ENCODE measurements at places on chromosomes 11 and 22.

- DNase-seq, result no peak
These were observed 226.1 kb upstream of the NARS2 start for GRCh38 chr11:78800756-78801155.

GRCh38 chr22:29912605-29913398 lies 29.8 kb downstream of the MTMR3 start:
- no peak for DNase-seq

DNA sequence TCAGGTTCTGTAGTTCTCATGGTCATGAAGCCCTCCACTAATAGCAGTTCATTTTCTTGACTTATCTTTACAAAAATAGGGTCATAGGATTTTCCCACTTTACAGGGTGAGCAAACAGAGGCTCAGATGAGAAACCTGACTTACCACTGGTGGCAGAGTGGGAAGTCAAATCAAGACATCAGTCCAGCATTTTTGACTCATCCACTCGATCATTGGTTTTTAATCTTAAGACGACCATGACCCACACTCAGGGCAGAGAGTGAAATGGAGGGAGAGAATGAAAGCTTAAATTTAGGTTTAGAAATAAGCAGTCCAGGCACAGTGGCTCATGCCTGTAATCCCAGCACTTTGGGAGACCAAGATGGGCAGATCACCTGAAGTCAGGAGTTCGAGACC lies 42.1 kb downstream of the RTL6 start:
- no peak for DNase-seq

DNA sequence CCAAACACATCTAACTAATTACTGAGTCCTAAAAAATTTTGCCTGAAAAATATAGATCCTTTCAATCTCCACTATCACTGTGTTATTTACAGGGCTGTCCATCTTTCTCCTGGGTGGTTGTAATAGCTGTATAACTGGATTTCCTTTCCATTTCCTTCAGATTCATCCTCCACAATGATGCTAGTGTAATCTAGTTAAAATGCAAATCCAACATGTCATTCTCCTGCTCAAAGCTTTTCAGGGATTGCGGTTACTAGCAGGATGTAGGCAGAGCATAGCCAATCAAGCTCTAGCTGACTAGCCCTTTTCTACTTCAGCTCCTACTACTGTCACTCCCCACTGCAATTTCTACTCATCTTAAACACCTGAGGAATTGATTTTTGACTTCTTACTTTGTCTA lies 283.0 kb downstream of the RAB38 start:
- no peak for DNase-seq

GRCh38 chr11:76284161-76284560 lies 77.9 kb upstream of the WNT11 start:
- DNase-seq, result no peak

DNA sequence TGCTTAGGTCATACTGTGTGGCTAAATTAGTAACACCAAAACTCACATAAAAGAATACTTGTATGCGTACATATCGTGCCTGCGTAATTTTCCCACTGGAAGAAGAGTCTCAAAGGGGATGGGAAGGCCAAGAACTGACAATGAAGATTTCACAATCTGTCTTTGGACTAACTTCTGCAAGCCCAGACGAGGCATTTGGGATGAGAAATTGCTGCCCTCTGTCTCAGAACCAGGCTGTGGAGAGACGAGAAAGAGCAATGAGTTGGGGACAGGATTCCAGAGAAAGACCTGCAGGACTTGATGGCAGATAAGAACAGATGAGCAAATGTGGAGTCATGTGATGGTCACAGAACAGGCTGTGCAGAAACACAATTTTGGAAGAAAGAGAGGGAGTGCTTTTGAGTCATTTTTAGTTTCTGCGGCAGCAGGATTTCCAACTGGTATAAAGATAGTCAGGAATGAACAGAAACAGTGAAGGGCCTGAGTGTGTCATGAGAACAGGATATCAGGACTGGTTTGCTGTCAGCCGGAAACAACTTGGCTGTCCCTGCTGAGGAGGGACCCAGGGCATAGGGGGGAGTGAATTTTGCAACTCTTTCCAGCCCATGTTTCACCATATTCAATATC lies 82.7 kb upstream of the CTSC start:
- no peak for DNase-seq

DNA sequence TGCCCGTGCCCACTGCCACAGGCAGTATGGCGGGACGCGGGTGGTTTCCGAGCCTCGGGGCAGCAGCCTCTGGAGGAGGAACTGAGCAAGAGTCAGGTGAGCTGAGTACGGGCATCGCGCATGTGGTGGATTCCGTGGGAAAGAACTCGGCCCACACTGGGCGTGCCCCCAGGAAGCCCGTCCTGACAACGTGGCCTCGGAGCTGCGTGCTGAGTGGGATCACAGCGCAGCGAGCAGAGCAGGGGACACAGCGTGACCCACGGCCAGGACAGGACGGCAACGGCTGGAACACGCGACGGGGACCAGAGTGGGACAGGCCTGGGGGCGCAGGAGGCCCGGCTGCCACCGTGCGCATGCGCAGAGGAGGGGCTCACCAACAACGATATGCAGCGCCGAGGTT lies 36.8 kb downstream of the CERK start:
- DNase-seq, result no peak

DNA sequence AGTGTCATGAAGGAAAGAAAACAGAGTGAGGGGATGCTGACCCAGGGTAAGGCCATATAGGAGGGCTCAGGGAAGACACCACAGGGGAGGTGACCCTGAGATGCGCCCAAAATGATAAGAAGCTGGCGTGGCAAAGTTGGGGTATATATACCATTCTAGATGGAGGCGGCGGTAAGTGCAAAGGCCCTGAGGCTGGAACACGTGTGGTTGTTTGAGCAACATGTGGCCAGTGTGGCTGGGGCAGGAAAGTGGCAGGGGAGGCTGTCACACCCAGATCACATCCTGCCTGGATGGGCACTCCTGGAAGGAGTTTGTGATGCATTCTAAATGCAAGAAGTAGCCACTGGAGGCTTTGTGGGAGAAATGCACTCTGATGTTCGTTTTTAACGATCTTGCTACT lies 70.2 kb downstream of the CYTH4 start:
- no peak for DNase-seq

DNA sequence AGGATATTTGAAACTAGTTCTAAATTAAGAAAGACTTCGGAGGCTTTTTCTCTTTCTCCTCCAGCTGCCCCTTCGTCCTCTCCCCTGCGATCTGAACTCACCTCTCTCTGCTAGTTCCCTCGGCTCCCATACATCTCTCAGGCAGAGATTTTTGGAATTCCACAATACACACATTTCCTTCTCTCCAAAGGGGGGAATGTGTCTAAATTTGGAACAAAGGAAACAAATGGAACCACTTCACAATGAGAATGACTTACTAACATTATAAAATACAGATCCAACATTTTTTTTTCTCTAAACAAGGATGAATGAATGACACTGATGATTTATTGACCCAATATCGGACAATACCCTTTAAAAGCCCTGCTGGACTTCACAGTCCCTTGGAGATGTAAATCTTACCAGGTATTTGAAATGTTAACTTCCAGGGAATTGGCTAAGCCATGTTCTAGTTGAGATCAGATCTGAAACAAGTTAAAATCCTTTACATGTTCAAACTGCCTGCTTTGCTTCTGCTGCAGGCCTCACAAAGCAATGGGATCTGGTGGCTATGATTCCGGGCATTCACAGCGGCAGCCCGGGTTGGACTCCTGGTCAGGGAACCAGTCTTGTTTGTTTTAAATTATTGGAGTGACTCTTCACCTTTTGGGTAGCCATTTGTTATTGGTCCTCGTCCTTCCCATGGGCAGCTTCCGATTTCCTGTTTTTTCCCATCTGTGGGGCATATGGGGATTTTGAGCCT lies 20.5 kb upstream of the GSTP1 start:
- DNase-seq, result no peak

- peak; percentile 30 for DNase-seq
These were observed 4.7 kb downstream of the KLHL35 start for GRCh38 chr11:75428281-75428724.

- DNase-seq, result no peak
These were observed 62.1 kb downstream of the TCF20 start for GRCh38 chr22:42208362-42208761.

DNA sequence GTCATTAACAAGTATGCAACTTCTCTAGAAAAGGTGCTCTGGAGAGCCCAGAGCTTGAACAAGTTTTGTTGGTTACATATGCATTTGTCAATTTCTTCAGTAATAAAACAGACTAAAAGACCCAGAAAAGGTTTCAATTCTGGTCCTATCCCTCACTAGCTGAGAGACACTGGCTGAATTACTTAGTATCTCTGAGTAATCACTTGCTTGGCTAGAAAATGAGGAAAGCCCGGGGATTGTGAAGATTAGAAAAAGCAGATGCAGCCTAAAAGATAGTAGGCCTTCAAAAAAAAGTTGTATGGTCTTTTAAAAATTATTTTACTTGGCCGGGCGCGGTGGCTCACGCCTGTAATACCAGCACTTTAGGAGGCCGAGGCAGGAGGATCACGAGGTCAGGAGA lies 41.2 kb downstream of the MAPK1 start:
- no peak for DNase-seq

- no peak for DNase-seq
These were observed 14.0 kb downstream of the ZDHHC24 start for GRCh38 chr11:66531841-66532240.

DNA sequence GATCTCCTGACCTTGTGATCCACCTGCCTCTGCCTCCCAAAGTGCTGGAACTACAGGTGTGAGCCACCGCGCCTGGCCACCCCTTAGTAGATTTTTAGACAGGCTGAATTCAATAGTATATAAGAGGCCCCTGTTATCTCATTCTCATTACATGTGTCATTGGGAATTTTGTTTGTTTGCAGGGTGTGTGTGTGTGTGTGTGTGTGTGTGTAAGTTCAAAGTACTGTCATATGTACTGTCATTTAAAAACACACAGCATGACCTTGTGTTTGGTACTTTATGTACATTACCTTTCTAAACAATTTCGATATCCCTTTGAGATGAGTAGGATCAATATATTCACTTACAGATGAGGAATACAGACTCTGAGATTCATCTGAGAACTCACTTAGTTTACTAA lies 118.7 kb upstream of the TTC12 start:
- DNase-seq, result no peak

DNA sequence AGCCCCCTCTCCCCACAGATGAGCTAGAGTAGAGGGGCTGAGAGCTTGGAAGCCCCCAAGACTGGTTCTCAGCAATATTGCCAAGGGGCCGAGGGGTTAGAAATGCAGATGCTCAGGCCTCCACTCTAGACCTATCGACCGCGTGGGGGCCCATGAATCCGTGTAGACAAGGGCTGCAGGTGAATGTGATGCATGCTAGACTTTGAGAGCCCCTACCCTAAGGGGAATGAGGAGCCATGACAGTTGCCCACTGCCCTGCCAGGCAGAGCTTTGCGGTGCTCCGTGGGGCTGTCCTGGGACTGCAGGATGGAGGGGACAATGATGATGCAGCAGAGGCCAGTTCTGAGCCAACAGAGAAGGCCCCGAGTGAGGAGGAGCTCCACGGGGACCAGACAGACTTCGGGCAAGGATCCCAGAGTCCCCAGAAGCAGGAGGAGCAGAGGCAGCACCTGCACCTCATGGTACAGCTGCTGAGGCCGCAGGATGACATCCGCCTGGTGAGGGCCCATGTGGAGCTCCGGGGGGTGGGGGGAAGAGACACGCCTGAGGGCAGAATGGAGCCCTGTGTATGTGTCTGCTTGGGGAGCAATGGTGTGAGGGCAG lies 1.3 kb downstream of the SSH3 start:
- no peak for DNase-seq

DNA sequence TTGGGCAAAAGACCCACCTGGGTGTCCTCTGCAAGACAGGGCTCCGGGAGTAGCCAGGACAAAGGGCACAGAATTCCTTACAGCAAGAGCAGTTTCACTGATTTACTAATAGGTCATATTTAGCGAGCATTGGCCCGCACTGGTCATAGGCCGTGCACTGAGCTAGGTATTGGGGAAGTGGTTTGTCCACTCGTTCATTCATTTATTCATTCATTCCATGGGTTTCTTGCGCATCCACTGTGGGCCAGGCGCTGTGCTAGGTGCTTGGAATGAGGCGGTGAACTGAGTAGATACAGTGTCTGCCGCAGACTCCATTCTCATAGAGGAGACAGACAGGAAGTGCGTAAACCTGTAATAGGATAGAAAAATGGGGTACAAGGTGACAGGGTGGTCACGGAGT lies 13.2 kb upstream of the LINC01488 start:
- no peak for DNase-seq

- DNase-seq, result no peak
These were observed 43.4 kb upstream of the TMPRSS4 start for GRCh38 chr11:118033443-118033842.

DNA sequence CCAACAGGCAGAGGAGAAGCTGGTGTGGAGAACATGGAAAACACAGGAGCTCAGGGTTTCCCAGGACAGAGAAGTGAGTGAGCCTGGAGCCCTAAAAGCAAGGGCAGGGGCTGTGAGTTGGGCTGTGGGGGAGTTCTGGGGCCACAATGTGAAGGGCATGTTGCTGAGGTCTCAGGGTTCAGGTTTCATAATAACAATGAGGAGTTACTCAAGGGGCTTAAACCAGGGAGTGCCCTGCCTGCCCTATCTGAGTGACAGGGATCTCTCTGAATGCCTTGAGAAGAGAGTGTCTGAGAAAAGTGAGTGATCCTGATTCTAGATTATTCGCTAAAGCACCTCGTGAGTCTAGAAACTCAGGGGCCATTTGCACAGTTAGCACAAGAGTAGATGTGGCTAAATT lies 129.6 kb downstream of the VPREB1 start:
- DNase-seq, result no peak

- DNase-seq, result no peak
These were observed 10.5 kb upstream of the TMEM121B start for GRCh38 chr22:17131686-17132085.

GRCh38 chr11:113349528-113349927 lies 35.1 kb downstream of the TTC12 start:
- no peak for DNase-seq

GRCh38 chr11:95788921-95789505 lies 569 bp downstream of the FAM76B start:
- DNase-seq, result peak; percentile 3

DNA sequence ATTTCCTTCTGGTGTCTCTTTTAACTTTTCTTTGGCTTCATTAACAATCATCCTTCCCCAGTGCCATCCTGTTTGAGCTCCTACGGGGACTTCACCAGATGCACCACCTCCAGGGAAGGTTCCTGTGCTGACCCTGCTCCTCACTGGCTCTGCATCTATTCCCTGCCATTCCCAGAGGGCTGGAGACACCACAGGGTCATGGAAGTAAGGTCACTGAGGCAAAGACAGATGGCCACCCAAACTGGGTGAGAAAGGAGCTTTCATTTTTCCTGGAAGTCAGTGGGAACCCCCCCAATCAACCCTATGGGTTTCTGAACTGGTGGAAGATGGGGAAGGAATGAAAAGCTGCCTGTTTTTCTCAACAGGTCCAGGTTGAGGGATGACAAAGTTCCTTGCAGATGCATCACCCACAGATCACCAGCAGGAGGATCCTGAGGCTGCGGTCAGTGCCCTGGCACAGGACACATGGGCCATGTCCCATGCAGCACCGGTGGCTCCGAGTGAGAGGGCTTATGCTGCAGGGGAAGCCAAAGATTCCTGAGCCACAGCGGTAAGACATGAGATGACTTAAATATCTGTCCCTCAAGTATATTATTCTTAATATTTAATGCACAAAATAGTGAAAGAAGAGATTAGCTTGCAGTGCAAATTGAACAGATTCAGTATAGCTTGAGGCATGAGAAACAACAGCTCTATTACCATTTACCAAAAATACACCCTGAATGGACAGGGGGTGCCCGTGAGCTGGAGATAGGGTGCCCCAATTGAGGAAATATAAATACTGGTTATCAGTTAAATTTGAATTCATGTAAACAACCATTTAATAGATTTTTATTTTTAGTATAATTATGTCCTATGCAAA lies 73.0 kb upstream of the VPREB1 start:
- no peak for DNase-seq

GRCh38 chr11:122703541-122704272 lies 48.2 kb downstream of the UBASH3B start:
- DNase-seq, result no peak

- no peak for DNase-seq
These were observed 9.4 kb downstream of the CCDC188 start for GRCh38 chr22:20141186-20142077.
